ENCODE measurements at places on chromosomes 7 and 10.

DNA sequence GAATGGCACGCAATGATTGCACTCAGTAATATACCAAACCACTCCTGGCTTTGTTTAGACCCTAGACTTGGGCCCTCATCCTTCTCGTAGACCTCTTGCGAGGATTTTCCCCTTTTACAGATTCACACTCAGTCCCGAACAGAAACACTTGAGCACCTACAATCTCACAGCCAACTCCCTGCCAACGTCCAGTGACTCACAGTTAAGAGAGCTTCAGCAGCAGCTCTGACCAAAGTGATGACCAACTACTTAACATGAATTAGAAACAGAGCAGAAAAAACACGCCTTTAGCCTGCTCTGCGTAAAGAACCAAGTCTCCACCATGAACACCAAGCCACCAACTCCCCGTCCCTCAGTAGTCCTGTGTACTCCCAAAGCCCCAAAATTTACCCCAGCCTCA, 2.2 kb downstream of the DNAJC30 start:
- DNase-seq = no peak

GRCh38 chr7:108497082-108497725, 28.7 kb downstream of the PNPLA8 start:
- DNase-seq = no peak

GRCh38 chr10:60212195-60212594, 177.5 kb downstream of the ANK3 start:
- no peak for DNase-seq

DNA sequence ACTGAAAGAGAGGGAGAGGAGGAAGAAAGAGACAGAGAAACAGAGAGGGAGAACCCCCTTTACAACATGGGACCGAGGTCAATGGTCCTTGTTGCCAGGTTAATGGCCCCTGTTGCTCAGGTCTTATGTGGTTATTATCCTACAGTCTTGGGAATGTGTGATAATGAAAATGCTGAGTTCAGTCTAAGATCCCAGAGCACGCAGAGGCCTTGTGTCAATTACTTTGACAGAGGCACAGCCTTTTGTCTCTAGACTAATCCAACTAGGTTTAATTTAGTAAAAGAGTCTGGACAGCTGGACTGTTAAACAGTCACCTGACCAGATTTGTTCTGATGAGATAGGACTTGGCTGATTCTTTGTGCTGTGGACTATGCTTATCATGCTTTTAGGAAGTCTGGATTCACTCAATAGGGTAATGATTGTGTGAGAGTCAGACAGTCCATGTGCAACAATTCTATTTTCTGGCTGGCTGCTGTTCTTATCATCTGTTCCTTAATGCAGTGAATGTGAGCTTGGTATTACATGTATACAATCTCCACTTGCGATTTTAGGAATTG, 157.4 kb upstream of the MAGI2 start:
- no peak for DNase-seq

DNA sequence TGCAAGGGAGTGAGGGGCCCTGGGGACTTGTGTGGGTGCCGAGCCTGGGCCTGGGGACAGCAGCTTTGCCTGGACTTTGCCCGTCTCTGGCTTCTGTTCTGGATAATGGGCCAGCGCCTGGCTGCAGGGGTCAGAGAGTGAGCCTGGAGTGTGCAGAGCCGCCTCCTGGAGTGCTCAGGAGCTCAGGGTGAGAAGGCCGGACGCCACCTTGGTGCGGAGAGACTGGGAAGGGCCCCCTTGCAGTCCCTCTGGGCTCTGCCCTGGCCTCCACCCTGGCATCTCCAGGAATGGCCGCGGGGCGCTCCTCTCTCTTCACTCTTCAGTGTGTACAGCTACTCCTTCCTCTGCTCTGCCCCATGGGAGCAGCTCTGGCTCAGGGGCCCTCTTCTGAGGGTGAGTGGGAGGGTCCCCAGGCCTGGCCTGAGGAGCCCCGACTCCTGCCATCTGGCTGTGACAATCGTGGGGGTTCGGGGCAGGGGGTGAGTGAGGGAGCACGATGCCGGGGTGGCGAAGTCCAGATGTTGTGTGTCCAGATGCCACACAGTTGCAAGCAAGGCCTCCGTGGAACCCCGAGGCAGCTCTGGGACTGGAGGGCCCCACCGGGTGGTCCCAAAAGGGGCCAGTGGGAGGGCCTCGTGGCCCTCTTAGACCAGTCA, 187.1 kb downstream of the DNAJB6 start:
- no peak for DNase-seq

Measured in activated CD8-positive, alpha-beta memory T cell treated with anti-CD3 and anti-CD28 coated beads for 4 hours (primary cell).